HFFc6 (cell line): ENCODE measurements at places on chromosomes 3 and 15. TPM values are rescaled to one million over a fixed set of nuclear protein-coding genes. Genes with fewer than 3 reads are reported as not detected.
A peak's percentile ranks its signal among the peaks of the same experiment; 100 is the strongest.

- DNase-seq: no peak
- H3K4me3 ChIP-seq: no peak overlapping the region
- H3K27me3 ChIP-seq: peaks cover 7% of the 10 kb centered on the region
These were observed 13.8 kb upstream of the CAMP start for GRCh38 chr3:48209445-48209844.

GRCh38 chr15:72423256-72423655 is 25.2 kb downstream of the TMEM202 start:
- H3K4me3 ChIP-seq: no peak overlapping the region
- peaks cover 15% of the 10 kb centered on the region for H3K36me3 ChIP-seq
- peaks cover 13% of the 10 kb centered on the region; the same call in 1 of the 2 replicates for H3K27me3 ChIP-seq
- H3K27ac ChIP-seq: no peak overlapping the region

The POLG gene
- 36.1 and 37.1 TPM in 2 replicates for total RNA-seq

The ZNF80 gene
- total RNA-seq: not detected in 3 replicates

The CACNA1D gene
- total RNA-seq: not detected in 3 replicates

The CYP1A2 gene
- total RNA-seq: not detected in 2 replicates

The CCDC50 gene
- total RNA-seq: 89.1 and 124 TPM in 2 replicates

DNA sequence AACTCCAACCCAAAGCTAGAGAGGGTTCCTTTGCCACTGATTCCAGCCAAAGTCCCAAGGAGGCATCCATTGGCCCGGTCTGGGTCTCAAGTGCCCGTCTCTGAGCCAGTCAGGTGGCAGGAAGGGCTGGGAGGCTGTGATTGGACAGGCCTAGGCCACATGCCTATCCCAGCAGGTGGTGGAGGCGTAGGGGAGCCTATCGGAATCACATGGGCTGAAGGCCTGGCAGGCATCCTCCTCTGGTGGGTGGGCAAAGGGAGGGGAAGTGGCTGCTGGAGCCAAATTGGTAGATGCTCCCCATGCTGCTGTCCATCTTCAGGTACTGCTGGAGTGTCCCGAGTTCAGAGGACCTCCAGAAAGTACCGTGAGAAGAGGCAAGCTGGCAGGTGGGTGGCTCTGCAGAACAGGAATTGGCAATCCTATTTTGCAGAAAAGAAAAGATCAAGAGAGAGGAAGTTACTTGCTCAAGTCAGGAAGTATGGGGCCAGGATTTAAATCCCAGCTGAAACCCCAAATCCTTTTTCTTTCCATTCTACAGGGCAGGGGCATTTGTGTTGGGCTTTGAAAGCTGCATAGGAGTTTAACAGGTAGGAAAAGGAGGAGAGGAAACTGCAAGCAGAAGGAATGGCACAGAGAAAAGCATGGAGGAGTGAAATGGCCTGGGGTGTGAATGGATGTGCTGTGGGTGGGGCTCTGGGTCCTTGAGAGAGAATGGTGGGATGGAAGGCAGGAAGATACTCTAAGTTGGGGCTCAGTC is 3.7 kb downstream of the CHST13 start:
- no peak overlapping the region for H3K27ac ChIP-seq
- H3K4me3 ChIP-seq: no peak overlapping the region
- H3K36me3 ChIP-seq: no peaks in the 10 kb centered on the region
- no peaks in the 10 kb centered on the region for H3K4me1 ChIP-seq

DNA sequence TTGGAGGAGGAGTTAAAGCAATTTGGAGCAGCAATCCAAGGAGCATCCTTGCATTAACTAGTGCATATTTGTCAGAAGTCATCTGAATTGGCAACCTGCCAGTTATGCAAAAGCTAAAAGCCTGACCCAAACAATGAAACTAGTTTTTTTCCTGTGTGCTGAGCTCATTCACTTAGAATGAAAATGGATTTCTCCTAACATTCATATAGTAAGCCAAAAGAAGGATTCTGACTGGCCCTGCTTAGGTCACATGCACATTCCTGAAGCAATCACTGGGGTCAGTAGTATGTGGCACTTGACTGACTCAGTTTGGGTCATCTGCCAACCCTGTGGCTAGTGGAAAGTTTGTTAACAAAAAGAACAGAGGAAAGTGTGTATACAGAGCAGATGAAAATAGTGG is 30.5 kb downstream of the OXSM start:
- H3K36me3 ChIP-seq: no peaks in the 10 kb centered on the region
- peak overlapping the region; percentile 87 for H3K27ac ChIP-seq
- DNase-seq: peak; percentile 98
- H3K27me3 ChIP-seq: peaks cover under 1% of the 10 kb centered on the region

The FOXB1 gene
- total RNA-seq: not detected in 3 replicates

DNA sequence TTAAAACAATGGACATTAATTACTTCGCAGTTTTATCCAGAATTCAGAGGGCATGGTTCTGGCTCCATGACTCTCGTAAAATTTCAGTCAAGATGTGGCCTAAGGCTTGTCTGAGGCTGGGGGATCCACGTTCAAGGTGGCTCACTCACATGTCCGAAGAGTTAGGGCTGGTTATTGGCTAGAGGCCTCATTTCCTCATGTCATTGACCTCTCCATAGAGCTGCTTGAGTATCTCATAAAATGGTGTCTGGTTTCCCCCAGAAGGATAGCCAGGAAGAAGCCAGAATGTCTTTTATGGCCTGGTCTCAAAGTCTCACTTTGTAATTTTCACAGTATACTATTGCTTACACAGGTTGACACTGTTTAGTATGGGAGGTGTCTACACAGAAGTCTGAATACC is 67.3 kb upstream of the DCBLD2 start:
- no peak overlapping the region for H3K27ac ChIP-seq
- peaks cover 24% of the 10 kb centered on the region for H3K36me3 ChIP-seq
- H3K4me3 ChIP-seq: no peak overlapping the region
- H3K4me1 ChIP-seq: peaks cover 71% of the 10 kb centered on the region

The MEX3B gene
- 4.0 to 4.8 TPM (median 4.4 TPM) in 3 replicates for total RNA-seq

DNA sequence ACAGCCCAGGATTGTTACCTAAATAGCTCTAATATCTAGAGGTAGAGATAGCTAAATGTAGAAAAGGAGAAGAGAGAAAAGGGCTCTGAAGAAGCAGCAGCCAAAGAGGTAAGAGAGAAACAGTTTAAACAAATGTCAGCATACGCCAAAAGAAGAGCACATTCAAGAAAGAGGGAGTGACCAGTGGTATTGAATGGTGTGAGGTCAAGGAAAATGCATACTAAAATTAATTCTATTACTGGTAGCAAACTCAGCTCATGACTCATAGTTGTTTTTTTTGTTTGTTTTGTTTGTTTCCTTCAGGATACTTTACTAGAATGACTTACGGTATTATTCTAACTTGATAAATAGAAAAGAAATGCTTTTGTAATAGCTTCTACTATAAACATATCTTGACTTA is 86.5 kb upstream of the FXR1 start:
- no peaks in the 10 kb centered on the region for H3K36me3 ChIP-seq
- no peaks in the 10 kb centered on the region for H3K27me3 ChIP-seq
- DNase-seq: no peak
- H3K27ac ChIP-seq: no peak overlapping the region
- H3K4me1 ChIP-seq: no peaks in the 10 kb centered on the region

DNA sequence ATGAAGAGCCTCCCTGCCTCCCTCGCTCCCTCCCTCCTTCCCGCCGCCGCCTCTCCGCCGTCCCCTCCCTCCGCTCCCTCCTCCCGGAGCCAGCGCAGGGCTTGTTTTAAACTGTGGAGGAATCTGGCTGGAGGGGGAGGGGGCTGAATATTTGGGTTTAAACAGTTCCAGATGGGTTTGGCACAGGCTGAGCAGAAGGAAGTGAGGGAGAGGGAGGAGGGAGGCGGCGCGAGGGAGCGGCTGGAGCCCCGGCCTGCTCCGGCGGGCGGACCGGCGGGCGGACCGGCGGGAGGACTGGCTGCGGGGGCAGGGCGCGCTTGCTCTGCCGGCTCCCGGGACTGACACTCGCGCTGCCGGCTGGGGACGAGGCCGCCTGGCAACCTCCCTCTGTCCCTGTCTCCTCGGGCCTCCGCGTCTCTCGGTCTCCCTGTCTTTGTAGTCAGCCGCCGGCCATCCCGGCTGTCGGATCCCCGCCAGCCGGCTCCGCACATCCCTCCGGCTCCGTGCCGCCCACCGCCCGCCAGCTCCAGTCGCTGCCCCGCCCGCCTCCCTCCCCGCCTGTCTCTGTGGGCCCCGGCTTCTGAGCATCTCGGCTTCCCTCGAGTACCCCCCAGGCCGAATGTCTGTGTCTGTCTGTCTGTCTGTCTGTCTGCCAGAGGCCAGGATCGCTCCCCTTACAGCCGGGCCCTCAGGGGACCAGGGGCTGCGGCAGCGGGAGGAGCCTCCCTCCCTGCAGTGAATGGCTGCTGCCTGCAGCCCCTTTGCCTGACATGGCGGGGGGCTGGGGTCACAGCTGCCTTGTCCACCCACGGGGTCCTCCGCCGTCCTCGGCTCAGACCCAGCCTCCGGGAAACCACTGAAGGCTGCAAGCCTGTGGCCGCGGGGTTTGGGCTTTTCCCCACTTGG is 7.6 kb downstream of the EPHB3 start:
- H3K4me1 ChIP-seq: peaks cover 51% of the 10 kb centered on the region
- H3K27me3 ChIP-seq: no peaks in the 10 kb centered on the region
- H3K27ac ChIP-seq: peak overlapping the region; percentile 76
- peak overlapping the region; percentile 75 for H3K4me3 ChIP-seq
- H3K36me3 ChIP-seq: no peaks in the 10 kb centered on the region

The SLC51A gene
- not detected in 3 replicates for total RNA-seq

DNA sequence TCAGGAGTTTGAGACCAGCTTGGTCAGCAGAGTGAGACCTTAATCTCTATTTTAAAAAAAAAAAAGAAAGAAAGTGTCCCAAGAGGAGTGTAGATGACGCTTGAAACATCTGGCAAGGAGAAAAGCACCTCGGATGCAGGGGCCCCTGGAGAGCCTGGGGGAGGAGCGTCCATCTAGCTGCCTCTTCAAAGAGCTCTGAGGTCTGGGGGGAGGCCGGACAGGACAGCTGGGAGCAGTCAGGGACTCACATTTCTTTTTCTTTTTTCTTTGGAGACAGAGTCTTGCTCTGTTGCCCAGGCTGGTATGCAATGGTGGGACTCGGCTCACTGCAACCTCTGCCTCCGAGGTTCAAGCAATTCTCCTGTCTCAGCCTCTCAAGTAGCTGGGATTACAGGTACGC is 3.3 kb upstream of the IDH2 start:
- H3K36me3 ChIP-seq: no peaks in the 10 kb centered on the region

DNA sequence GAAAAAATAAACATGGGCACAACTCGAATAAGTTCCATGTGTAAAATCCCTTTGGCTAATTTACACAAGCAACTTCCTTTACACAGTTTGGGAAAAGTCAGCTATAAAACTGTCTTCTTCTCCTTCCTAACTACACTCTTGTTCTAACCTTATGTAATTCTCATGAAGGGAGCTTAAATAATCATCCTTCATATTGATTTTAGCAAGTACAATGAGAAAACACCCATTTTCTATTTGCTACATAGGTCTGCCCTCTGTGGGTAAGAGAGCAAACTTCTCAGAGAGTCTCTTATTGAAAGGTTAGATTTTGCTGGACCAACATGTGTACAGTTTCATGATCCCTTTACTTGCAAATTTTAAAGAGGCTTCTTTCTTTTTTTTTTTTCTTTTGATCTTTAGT is 398.5 kb downstream of the ROBO1 start:
- no peaks in the 10 kb centered on the region for H3K36me3 ChIP-seq
- H3K4me3 ChIP-seq: no peak overlapping the region
- H3K4me1 ChIP-seq: peaks cover 37% of the 10 kb centered on the region
- H3K27ac ChIP-seq: no peak overlapping the region
- peak; percentile 2 for DNase-seq
- no peaks in the 10 kb centered on the region; the same call in 1 of the 2 replicates for H3K27me3 ChIP-seq

The HESX1 gene
- total RNA-seq: not detected in 3 replicates

The RFT1 gene
- total RNA-seq: 36.4 to 45.1 TPM (median 39.6 TPM) in 3 replicates

The ZNF592 gene
- 18.7 to 19.9 TPM (median 19.0 TPM) in 3 replicates for total RNA-seq

DNA sequence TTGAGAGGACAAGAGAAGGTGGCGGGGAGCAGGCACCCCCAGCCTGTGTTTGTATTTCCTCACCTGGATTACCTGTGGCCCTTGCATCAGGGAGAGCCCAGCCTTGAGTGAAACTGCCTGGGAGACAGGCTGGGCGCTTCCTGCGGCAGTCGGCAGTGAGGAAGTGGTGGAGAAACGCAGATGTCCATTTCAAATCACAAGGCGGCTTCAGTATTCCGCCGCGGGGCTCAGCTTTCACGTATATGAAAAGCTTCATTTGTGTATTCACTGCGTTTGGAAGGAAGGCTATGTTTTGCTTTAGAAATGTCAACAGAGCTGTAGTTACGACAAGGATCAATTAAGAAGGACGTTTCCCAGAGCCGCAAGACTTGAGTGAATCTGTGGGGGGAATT is 167.4 kb upstream of the CTDSPL start:
- H3K27me3 ChIP-seq: peaks cover 21% of the 10 kb centered on the region
- no peak overlapping the region for H3K27ac ChIP-seq
- H3K4me1 ChIP-seq: no peaks in the 10 kb centered on the region
- no peak for DNase-seq

GRCh38 chr3:45267097-45267496 is 41.0 kb upstream of the TMEM158 start:
- peaks cover 6% of the 10 kb centered on the region for H3K4me1 ChIP-seq
- no peak overlapping the region for H3K27ac ChIP-seq

DNA sequence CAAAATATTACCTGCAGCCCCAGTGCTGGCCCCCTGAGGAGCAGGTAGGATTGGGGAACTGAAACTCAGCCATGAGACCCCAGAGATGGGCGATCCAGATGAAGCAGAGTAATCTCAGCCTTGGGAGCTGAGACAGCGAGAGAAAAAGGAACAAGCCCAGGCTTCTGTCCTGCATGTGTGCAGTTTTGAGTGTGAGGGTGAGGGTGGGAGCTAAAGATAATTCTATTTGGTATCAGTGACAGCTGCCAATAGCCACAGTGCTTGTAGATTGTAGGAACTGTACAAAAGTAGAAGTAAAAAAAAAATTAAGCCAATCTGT is 5.9 kb downstream of the ATP8B4 start:
- H3K36me3 ChIP-seq: no peaks in the 10 kb centered on the region
- H3K27ac ChIP-seq: no peak overlapping the region
- H3K4me3 ChIP-seq: no peak overlapping the region
- peaks cover 3% of the 10 kb centered on the region; the same call in 1 of the 2 replicates for H3K27me3 ChIP-seq
- H3K4me1 ChIP-seq: peaks cover 18% of the 10 kb centered on the region

The SH2D7 gene
- not detected in 3 replicates for total RNA-seq

The CHRNA7 gene
- not detected in 3 replicates for total RNA-seq

- no peak overlapping the region for H3K4me3 ChIP-seq
- H3K27ac ChIP-seq: no peak overlapping the region
- H3K27me3 ChIP-seq: no peaks in the 10 kb centered on the region
- peaks cover 10% of the 10 kb centered on the region for H3K4me1 ChIP-seq
- no peaks in the 10 kb centered on the region for H3K36me3 ChIP-seq
- DNase-seq: no peak
These were observed 1.8 kb downstream of the CLDN18 start for GRCh38 chr3:138011722-138012121.

The OPA1 gene
- total RNA-seq: 61.6 to 67.7 TPM (median 65.8 TPM) in 3 replicates

The TEX55 gene
- not detected in 3 replicates for total RNA-seq

- H3K36me3 ChIP-seq: no peaks in the 10 kb centered on the region
- H3K27ac ChIP-seq: no peak overlapping the region
- no peak overlapping the region for H3K4me3 ChIP-seq
These were observed 279.3 kb upstream of the LRRFIP2 start for GRCh38 chr3:37453393-37454389.

GRCh38 chr3:52221563-52222318 is 3.7 kb downstream of the TLR9 start:
- no peak overlapping the region for H3K27ac ChIP-seq
- DNase-seq: no peak
- H3K27me3 ChIP-seq: peaks cover 4% of the 10 kb centered on the region
- H3K4me3 ChIP-seq: no peak overlapping the region
- H3K4me1 ChIP-seq: peaks cover 10% of the 10 kb centered on the region
